Right renal cortex interstitium (tissue), 3 donors: ENCODE measurements at places on chromosomes 12 and 14. TPM values are rescaled to one million over a fixed set of nuclear protein-coding genes. Genes with fewer than 3 reads are reported as not detected.

Gene REP15
- 2.5 TPM for polyA plus RNA-seq

Gene TAS2R13
- polyA plus RNA-seq, result 0.10 TPM

Gene NGB
- polyA plus RNA-seq, result not detected

Gene AQP6
- 18.4 TPM for polyA plus RNA-seq

DNA sequence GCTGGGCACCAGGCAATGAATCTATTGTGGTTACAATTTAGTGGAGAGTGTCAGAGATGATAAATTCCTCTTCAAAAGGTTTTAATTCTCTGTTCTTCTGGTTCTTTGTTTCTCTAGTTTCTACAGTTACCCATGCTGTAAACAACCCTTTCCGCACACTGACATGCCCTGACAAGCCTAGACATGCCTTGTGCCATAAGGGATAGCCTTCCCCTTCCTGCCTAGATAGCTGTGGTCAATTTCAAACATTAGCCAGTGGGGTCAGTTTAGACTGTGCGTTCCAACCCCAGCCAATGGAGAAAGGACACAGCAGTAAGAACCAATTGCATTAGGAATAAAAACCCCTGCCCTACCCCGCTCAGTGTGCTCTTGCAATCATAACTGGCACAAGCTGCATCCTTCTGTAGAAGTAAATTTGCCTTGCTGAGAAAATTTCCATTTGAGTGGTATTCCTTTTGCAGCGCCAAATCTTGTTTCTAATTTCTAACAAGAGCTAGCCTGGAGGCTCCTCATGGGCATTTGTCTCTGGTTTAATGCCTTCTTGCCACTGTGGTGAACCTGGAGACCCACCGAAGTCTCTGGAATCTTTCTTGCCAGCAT, 6.4 kb downstream of the EDDM3A start:
- DNase-seq, result no peak

- DNase-seq, result no peak
Observed at GRCh38 chr12:40001406-40001805, 104.5 kb downstream of the SLC2A13 start.

- no peak for DNase-seq
Observed at GRCh38 chr14:94312481-94313246, 10.5 kb downstream of the SERPINA6 start.

- DNase-seq, result no peak
Observed at GRCh38 chr14:50794068-50794645, 36.8 kb downstream of the NIN start.

GRCh38 chr14:92542766-92543554, 29.4 kb downstream of the RIN3 start:
- DNase-seq, result no peak

DNA sequence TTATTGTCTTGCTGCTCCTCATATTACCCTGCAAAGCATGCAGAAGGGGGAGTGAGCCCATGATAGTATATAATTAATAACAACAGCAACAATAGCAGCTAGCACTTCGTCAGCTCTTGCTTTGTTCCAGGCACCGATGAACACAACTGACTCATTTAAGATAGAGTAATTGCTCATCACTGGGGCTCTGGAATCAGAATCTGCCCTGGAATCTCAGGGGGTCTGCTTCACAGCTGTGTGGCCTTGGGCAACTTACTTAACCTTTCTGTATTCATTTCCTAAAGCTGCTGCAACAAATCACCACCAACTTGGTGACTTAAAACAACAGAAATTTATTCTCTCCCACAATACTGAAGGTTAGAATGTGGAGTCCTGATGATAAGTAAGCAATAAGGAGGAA, 55.0 kb upstream of the PSMC1 start:
- no peak for DNase-seq

DNA sequence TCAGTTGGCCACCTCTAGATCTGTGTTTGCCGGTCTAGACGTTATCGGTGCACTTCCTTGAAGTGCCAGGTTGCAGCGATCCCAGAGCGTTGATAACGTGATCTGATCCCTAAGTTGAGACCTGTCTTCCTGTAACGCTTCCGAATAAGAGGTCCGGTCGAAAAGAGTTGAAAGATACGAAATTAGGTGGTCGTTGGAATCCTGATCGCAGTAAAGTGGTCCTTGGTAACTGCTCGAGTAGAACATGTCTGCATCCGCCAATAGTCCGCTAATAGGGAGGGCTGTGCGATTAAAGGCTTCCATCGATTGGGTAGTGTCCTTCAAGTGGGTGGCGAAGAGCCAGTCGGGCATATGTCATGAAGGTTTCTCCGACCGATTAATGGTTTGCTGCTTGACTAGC, 2.7 kb downstream of the SRSF5 start:
- DNase-seq, result no peak
